EL (cell line): ENCODE measurements at places on chromosomes 6 and 20.

- DNase-seq: peak; percentile 82
These were observed 16.9 kb upstream of the IL17F start for GRCh38 chr6:52261229-52261628.

DNA sequence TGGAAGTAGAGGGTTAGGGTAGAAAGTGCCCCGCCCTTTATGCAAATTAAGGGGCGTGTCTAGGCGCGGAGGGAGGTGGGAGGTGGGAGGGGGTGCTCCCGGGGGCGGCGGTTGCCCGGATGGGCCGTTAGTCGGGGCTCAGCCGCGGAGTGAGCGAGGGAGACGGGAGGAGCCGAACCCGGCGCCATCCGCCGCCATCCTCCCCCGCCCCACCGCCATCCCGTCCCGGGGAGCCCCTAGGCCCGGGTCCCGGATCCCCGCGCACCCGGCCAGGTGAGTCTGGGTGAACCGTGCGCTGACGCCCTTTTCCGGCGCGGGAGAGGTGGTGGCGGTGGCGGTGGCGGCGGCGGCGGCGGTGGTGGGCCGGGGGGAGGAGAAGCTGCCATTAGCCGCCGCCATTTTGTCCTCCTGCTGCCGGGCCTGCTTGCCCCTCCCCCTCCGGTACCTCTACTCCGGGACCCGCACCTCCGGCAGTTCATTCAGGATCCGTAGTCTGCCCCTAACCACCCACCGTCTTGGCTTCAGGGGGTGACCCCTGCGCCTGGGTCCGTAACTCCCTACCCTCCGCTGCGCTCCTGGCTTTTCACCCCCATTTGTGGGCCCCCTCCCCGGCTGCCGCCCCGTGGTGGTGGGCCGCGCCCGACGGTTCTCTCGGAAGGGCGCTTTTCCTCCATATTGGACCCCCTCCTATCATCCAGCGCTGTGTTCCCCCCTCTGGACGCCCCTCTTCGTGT is at the start of gene PRRC2A:
TSS of gene PRRC2A (plus strand) at position 130 of the 734 bp plus-strand sequence. CDS start 2,075 bp downstream, outside the sequence.
- DNase-seq: peak; percentile 81

- no peak for DNase-seq
These were observed 1.0 kb downstream of the GINM1 start for GRCh38 chr6:149567194-149567586.

DNA sequence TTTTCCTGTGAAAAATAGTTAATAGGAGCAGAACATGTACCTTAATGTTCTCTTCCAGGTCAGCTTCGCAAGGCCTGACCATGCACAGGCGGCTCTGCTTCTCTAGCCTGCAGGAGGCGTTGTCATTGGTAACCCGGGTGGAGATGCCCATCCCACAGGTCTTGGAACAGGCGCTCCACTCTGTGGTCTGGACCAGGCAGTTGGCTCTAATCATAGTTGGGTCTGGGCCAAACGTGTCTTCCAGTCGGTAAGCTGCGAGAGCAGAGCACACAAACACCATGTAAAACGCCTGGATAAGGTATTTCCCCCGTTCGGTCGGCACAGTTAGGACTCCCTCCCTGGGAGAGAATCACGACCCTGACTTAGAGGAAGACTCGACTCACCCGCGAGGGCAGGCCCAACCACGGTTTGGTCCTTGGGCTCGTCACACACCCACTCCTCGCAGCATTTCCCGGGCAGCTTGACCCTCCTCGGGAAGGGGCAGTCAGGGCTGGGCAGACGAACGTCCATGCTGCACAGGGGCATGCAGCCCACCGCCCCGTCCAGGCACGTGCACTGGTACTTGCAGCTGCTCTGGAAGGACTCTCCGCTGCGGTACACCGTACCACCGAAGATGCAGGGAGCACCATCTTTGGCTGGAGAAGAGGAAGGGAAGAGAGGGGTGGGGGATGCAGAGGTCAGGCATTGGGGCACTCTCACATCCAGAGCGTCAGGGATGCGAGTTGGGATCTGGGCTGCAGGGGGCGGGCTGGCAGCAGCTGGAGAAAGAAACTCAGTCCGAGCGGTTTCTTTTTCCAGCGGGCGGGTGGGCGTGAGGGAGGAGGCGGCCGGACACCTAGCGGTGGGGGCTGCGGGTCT is 1.0 kb downstream of the CCN2 start:
- DNase-seq: peak; percentile 89

- DNase-seq: peak; percentile 8
These were observed 14.5 kb upstream of the WFDC12 start for GRCh38 chr20:45138561-45139300.
